ENCODE measurements at places on chromosomes 4 and X.

- DNase-seq, result no peak
Observed at GRCh38 chrX:40418146-40418812, 162.5 kb upstream of the ATP6AP2 start.

DNA sequence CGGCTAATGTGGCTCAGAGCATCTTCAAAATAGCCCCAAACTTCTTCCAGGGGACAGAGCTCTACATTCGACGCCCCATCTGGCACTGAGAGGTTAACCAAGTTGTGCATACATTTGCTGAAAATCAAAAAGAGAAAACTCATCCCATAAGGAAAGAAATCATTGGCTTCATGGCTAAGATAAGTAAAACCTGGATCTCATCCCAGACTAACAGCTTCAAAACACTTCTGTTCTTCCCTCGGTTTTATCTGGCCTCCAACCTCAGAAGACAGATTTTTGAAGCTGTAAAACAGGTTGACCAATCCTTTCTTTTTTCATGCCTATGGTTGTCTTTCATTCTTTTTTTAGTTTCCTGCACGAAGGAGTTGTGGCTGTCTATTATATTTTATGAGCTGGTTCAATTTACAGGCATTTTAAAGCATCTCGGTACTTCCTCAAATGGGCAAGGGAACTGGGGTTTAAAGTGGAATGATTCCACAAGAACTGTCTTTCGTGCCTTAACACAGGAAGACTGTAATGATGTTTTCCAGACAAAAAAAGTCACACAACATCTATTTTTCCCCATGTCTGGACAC is 107.6 kb downstream of the DLG3 start:
- no peak for DNase-seq

- DNase-seq, result no peak
Observed at GRCh38 chrX:119174900-119175299, 47.3 kb upstream of the KIAA1210 start.

DNA sequence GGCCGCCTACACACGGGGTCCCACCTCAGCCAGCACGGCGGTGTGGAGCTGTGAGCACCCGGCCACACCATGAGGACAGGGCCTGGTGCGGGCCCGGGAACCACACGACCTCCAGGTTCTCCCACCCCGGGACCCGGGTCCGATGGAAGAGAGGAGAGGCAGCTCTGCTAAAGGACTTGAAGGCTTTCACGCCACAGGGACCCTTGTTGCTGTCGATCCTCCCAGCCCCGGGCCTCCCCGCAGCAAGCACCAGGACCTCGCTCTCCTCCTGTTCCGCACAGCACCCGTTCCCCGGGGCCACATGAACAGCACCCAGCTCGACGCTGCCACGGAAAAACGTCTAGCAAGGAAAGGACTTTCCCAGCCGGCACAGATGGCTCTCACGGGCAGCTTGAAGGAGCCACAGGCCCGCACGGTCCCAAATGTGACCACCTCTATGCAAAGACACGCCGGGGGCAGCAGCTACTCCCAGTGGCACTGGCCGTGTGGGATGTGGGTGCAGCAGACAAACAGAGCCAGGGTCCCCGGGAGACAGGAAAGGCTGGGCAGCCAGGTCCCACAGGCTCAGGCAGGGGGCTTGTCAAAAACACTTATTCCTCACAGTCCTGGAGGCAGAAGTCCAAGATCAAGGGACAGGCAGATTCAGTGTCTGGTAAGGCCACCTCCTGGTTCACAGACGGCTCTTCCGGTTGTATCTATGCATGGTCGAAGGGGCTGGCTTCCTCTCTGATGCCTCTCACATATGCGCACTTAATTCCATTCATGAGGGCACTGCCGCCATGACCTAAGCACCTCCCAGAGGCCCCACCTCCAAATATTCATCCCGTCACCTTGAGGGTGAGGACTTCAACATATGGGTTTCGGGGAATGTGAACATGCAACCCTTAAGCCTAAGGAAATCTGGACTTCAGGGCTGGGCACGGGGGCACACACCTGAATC is 24.7 kb downstream of the FAM53A start:
- no peak for DNase-seq

DNA sequence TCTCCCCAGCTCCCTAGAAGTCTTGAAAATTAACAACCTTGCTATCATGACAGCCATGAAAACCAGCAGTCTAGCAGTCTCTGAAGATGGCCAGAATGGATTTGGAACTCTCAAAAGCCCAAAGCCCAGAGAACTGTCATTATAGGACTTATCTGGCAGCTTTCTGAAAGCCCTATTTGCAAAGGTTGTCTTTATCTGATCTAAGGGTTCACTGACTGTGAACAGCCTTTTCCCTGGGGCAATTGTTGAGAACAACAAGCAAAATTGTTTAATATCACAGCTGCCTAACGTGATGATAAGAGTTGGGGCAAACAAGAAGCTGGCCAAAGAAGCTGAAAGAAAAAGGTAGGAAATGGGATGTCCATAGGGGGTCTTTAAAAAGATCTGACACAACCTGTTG is 20.9 kb upstream of the KLHL8 start:
- DNase-seq, result no peak

DNA sequence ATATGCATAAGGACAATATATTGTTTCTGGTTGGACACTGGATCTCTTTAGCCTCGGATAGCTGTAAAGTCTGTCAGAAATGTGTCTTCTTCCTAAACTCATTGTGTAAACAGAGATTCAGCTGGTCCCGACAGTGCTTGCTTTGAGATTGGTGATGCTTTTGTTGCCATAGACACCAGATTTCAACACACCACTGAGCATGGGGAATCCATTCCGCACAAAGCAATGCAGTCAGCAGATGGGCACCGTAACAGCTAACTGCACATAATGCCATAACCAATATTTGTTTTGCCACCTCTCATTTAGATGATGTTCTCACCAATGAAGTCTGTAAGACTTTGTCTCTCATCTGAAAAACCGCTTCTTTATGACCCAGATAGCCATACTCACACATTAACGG is 33.3 kb upstream of the FAM47C start:
- no peak for DNase-seq

- peak; percentile 59 for DNase-seq
Observed at GRCh38 chr4:56655209-56655626, 25.9 kb downstream of the HOPX start.

GRCh38 chr4:33616121-33616520 is 2628.2 kb downstream of the ARAP2 start:
- no peak for DNase-seq

DNA sequence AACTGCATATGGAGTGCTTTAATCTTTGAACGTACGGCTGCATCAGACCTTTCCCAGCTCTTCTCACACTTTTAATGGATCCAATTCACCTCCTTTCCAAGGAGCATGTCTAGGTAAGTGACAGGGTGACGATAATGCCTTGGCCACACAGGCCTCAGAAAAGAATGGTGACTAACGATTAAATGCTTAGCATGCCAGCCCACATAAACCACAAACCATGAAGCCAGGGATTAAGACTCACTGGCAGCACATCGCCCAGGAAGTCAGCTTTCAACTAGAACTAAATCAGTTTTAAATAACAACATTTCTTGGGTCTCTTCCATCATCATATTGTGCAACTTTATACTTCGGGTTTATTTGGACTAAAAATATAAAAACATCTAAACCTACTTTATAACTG is 28.7 kb downstream of the INPP4B start:
- no peak for DNase-seq

DNA sequence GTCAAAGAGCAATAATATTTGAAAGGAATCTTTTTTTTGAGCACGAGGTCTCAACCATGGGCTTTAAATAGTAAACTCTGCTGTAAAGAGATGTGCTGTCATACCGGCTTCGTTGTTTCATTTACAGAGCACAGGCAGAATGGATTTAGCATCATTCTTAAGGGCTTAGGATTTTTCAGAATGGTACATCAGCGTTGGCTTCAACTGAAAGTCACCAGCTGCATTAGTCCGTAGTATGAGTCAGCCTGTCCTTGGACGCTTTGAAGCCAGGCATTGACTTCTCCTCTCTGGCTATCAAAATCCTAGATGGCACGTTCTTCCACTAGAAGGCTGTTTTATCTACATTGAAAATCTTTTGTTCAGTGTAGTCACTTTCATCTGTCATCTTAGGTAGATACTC is 23.6 kb downstream of the COX18 start:
- no peak for DNase-seq

GRCh38 chr4:8181844-8182243 is 17.2 kb upstream of the SH3TC1 start:
- no peak for DNase-seq

DNA sequence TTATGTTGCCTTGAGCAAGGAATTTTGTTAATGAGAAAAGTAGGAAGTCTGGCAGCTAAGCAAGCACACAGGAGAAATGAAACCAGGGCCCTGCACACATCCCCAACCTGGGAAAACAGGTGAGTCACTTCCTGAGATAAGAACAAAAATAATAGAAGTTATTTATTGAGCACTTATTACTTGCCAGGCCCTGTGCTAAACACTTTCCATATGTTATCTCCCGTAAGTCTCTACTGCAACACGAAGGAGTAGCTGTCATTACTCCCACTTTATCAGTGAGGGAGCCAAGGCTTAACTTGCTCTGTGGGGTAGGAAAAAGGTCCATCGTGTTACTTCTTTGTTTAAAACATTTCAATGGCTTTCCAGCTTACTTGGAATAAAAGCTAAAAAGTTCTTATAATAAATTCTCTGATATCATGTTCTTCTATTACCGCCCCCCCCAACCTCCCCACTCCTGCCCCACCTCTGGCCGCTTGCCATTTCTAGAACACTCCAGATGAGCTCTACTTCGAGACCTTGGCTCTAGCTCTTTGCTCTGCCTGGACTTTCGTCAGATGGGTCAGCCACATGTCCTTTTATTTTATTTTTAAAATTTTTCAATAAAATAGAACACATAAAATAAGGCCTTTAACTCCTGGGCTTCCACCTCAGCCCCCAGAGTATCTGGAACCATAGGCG is 36.3 kb upstream of the PLAC8 start:
- no peak for DNase-seq

- DNase-seq, result peak; percentile 23
Observed at GRCh38 chr4:25859429-25860148, 3.2 kb downstream of the SEL1L3 start.

GRCh38 chr4:83639849-83640493 is 104.1 kb downstream of the GPAT3 start:
- peak; percentile 78 for DNase-seq

- DNase-seq, result no peak
Observed at GRCh38 chr4:184462724-184463123, 11.6 kb downstream of the IRF2 start.

- DNase-seq, result no peak
Observed at GRCh38 chr4:40649321-40649720, 19.7 kb upstream of the RBM47 start.

GRCh38 chr4:52551487-52551886 is 107.6 kb downstream of the USP46 start:
- DNase-seq, result no peak

DNA sequence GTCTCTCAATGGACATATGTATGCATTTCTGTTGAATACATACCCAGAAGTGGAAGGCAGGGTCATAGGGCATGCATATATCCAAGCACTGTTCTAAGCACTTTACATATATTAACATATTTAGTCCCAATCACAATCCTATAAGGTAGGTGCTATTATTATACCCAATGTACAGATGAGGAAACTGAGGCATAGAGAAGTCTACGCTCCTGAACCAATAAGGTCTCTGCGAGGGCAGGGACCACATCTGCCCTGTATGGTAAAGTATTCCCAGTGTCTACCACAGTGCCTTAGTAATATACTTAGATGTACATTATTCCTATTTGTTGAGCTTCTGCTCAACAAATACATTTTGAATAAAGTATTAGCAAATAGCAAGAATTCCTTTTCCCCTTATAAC is 5.2 kb downstream of the PPAT start:
- no peak for DNase-seq

- DNase-seq, result no peak
Observed at GRCh38 chr4:163620738-163621137, 126.2 kb downstream of the TMA16 start.

DNA sequence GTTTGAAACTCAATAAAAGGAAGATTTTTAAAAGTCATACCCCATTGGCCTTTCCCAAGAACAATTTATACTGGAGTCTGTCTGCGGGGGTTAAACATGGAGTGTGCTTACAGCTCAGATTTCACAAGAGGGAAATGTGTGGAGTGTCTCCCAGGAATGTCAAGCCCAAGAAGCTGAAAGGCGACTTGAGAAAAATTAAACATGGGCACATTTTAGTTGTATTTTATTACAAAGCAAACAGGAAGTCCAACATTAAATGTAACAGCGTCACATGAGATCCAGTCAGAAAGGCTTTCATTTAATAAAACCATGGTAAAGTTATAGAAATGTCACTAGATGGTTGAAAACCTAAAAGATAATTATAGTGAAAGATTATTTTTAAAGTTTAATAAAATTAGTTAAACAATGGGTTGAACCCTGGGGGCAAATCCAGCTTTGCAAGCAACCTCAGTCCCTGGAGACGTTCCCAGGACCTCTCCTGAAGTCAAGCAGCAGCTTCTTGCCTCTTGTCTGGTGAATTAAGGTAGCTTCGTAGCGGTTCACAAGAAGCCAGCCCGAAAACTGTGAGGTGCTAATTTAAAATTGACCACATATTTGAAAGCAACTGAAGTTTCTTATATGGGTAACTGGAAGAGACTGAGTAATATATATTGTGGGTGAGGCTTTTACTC is 168.4 kb upstream of the EDNRA start:
- no peak for DNase-seq

DNA sequence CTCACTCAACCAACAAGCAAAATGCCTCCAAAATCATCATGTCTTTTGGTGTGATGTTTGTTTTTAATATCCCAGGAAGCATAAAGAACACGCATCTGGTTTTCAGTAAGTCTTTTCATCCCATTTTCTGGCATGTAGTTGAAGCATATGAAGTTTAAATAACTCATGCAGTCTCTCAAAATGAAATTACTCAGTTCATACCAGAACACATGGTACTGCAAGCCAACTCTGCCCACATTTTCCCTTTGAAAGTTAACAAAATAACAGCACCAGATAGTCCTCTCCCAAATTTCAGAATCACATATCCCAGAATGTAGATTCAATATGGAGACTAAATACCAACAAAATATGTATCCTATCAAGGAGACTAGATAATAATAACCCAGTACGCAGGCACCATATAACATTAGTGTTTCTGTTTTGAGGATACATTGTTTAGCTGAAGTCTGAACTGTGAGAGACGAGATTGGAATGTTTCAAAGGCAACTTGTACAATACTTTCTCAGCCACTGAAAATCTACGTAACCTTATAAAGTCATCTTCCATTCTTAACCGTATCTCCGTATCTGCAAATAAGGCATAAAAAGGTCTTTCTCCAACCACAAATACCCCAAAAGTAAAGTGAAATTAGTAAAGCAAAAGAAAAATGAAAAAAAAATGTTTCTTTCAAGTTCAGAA is 23.1 kb downstream of the CORIN start:
- no peak for DNase-seq

Measured in CD8-positive, alpha-beta T cell (primary cell).